ENCODE measurements at places on chromosomes 16 and 17.

- no peak for DNase-seq
These were observed 187.0 kb downstream of the SEC14L1 start for GRCh38 chr17:77327566-77328464.

GRCh38 chr16:77679901-77680300 is 42.4 kb upstream of the NUDT7 start:
- DNase-seq = peak; percentile 49

GRCh38 chr17:539766-540165 is 174.9 kb downstream of the VPS53 start:
- no peak for DNase-seq

DNA sequence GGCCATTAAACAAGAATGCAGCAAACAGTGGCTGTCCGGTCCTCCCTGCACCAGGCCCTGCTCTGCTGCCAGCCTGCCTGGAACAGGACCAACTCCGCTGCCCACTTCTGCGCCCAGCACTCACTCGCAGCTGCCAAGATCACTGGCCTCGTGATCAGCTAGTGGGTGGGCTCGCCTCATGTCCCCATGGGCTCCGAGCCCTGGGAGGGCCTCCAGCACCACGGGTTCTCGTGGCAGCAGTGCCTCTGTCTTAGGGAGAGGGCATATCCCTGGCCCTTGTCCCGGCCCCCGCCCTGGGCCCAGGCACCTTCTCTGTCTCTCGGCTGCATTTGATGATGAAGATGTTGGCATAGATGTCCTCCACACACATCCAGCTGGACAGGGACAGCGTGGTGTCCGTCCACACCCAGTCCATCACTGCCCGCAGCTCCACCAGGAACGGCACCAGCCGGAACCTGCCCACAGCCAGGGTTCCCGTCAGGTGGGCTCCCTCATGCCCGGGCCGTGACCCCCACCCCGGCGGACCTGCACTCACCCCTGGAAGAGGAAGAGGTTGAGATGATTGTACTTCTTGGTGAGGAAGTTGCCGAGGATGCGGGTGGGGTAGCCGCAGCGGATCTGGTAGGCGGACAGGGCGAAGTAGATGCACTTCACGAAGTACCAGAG is 13.1 kb downstream of the CTU2 start:
- no peak for DNase-seq

Measured in RPMI7951 (cell line).